ENCODE measurements at places on chromosomes 16 and 17.

GRCh38 chr17:70820276-70820675 lies 650.9 kb downstream of the KCNJ2 start:
- peak; percentile 59 for DNase-seq

DNA sequence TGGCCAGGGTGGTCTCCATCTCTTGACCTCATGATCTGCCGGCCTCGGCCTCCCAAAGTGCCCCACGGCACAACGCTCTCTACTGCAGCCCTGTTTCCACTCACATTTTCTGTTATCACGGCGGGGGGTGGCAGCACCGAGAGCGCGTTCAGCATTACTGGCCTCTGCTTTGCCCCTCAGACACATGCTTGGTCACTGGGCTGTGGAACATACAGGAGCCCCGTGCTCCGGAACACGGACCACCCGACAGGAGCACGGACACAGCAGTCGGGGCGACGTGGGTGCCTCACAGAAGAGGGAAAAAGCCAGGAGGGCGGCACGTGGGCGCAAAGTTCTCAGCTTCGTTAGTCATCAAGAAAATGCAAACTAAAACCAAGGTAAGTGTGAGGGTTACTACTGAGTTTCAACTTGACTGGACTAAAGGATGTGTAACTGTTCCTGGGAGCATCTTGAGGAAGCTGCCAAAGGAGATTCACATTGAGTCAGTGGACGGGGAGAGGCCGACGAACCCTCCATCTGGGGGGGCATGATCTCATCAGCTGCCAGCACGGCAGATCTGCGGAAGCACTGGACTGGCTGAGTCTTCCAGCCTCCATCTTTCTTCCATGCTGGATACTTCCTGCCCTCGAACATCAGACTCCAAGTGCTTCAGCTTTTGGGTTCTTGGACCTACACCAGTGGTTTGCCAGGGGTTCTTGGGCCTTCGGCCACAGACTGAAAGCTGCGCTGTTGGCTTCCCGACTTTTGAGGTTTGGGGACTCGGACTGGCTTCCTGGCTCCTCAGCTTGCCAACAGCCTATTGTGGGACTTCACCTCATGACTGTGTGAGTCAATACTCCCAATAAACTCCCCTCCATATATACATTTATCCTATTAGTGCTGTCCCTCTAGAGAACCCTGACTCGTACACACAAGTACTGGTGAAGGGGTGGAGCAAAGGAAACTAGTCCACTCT lies 106.8 kb downstream of the ZNF778 start:
- peak; percentile 92 for DNase-seq

GRCh38 chr17:68094481-68095078 lies 59.0 kb downstream of the KPNA2 start:
- DNase-seq = no peak

DNA sequence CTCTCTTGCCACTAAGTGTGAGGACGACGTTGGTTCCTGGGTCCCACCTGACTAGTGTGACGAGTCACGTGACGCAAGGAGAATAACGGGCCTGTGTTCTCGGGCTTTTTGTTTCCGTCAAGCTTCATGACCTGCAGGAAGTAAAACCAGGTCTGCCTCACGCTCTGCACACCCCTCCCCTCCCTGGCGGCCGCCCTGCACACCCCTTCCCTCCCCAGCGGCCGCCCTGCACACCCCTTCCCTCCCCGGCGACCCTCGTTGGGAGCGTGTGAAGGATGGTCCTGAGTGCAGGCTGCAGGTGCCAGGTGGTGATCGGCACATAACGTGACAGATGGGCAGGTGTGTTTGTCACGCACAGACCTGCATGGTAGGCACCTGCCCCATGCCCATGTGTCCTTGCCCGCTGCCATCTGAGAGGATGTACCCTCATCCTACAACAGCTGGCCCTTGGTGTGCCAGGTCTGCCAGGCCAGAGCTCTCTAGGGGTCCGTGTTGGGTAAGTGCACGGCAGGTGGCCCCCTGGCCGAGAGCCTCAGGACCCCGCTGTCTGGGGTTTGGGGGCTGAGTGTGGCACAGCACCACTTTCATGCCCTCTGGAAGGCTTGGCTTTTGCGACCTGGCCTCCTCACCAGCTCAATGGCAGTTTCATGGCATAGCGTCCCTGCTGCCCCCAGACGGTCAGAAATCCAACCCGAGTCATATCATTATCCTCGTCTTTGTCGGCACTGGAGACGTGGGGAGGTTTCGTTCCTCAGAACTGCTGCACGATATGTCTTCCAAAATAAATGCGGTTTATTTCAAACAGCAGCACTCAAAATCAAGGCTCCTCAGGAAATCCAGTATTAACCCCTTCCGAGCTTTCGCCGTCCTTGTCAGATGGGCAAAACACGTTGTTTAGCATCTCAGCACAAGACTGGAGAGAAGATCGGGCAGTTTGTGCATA lies 191.8 kb upstream of the CHMP6 start:
- DNase-seq = no peak

GRCh38 chr16:79599256-79599836 lies 1.2 kb downstream of the MAF start:
- DNase-seq = no peak

DNA sequence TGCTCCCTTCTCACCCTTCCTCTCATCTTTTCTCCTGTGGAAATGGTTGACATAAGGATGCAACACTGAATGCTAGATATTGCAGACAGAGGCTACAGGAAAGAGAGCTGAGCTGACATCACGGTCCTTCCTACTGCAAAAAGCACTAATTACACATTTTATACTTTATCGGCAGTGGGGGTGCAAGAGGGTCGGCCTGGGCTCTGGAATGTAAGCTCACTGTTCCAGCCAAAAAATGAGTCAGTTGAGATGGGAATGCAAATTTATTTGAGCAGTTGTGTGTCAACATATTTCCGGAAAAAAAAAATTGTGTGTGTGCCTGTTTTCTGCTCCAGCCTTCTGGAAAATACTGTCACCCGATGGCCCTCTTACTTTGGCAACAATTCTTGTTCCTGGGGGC lies 14.1 kb upstream of the MRTFB start:
- DNase-seq = no peak

DNA sequence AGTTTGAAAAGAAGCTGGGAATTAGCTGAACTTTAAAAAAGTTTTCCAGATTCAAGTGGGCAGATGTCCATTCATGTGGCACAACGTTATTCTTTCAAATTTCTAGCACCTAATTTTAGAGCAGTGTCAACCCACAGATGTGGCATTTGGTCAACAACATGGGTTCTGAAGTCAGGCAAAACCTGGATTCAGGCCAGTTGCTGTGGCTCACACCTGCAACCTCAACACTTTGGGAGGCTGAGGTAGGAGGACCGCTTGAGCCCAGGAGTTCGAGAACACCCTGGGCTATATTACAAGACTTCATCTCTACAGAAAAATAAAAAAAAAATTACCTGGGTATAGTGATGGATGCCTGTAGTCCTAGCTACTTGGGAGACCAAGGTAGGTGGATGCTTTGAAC lies 380.2 kb upstream of the SALL1 start:
- no peak for DNase-seq

DNA sequence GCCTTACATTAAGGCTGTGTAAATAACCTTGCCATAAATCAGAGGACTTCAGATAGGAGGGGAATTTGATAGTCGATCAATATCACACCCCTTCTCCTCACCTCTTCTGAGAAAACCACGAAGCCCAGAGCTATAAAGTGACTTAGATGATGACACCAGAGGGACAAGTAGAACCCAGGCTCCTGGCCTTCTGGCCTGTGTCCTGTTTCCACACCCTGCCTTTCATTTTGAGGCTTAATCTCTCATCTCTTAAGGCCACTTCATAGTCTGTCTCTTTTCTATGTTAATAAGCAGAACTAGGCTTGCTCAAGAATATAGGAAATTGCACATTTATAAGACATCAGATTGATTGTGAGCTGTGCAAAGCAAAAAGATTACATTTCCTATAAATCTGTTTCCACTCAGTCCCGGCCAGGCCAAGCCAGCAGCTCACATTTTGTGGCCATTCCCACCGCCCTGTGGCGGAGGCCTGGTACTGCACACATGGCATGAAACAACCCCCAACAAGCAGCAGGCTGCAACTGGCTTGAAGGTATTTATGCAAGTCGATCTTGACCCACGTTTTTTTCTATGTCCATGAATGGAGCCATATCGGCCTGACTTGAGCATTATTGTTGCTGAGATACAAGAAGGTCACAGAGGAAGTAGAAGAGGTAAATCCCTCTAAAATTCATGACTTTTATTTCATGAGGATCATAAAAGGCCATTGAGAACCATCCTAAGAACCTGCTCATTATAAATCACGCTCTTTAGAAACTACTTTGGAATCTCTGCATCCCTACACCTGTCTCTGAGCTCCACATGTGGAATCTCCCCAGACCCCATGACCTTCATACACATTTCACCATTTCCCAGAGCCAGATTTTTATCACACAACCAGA lies 93.7 kb downstream of the PMP22 start:
- DNase-seq = peak; percentile 75

- DNase-seq = no peak
These were observed 18.7 kb upstream of the KRT24 start for GRCh38 chr17:40722241-40722640.

- no peak for DNase-seq
These were observed 180.9 kb downstream of the ZNF18 start for GRCh38 chr17:11816409-11816808.

- no peak for DNase-seq
These were observed 8.3 kb upstream of the CDC6 start for GRCh38 chr17:40279402-40279801.

DNA sequence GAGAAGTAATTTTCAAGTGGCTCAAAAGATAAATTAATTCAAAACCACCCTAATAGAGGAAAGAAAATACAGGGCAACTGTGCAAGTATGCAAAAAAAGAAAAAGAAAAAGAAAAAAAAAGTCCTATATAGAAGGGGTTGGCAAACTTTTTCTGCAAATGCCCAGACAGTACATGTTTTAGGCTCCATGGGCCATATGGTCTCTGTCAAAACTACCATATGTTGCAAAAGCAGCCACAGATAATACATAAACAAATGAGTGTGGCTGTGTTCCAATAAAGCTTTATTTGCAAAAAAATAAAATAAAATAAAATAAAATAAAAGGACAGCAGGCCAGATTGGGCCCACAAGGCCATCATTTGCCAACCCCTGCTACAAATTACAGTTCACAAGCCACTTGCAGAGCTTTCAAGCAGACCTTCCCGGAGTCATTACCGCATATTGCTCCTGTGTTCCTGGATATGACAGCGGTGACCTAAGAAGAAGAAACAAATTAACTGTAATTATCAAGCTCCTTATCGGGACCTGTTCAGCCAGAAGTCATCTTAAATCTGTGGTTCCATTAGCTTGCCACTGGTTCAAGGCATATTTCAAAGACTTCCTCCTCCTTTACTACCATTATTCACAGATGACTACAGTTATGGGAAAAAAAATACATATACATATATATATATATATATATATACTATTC lies 15.9 kb downstream of the ZC3H7A start:
- DNase-seq = peak; percentile 34

DNA sequence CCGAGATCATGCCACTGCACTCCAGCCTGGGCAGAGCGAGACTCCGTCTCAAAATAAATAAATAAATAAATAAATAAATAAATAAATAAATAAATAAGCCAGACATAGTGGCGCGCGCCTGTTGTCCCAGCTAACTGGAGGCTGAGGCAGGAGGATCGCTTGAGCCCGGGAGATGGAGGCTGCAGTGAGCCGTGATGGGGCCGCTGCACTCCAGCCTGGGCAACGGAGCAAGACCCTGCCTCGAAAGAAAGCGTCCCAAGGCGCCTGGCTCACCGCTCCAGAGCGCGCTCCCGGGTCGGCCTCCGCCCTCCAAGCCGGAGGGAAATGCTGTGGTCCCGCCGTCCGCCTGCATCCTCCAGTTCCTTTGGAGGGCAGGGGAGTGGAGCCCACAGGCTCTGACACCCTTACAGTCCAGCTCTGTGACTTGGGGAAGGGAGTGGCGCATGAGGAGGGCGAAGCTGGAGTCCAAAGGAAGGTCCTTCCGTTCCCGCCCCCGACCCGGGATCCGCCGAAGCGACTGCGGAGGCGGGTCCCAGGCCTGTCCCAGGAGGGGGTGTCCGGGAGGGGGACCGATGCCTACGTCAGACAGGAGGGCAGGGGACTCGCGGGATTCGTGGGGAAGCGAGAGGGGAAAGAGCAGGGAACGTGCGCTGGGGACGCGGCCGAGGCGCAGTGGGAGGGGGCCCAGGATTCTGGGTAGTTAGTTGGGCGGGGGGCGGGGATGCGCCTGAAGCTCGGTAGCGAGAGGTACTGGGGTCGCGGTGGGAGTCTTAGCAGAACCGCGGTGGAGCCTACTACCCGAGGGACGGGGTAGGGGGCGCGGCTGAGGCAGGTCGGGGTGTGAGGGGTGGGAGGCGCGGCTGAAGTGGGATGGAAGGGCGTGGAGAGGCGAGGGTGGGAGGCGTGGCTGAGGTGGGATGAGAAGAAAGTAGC lies 8.4 kb upstream of the TRPV2 start:
- no peak for DNase-seq

DNA sequence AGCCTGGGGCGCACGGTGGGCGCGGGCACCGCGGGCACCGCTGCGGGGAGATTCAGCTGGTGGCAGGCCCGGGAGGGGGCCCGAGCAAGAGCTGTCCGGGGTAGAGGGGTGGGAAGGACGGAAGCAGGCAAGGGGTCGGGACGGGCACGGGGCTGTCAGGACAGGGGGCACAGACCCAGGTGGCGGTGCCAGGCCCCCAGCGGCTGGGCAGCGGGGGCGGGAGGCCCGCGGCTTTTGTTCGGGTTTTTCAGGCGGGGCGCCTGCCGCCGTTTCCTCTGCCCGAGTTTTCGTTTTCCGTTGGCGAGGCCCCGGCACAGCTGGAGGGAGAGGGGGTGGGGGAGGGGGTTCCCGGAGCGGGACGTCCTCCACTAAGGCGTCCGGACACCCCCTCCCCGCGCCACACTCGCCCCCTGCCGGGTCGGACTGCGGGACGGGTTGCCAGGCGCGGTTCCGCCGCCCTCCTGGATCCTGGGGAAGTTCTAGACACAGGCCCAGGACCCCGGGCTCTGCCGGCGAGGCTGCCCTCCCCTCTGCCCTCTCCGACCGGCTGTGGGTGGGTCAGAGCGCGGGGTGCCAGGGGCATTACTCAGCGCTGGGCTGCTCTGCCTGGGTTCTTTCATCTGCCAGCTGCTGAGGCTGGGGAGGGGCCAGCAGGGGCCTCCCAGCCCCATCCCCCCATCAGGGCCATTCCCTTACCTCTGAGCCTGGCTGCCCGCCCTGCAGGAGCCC lies 543 bp downstream of the ARHGAP23 start:
- peak; percentile 46 for DNase-seq

DNA sequence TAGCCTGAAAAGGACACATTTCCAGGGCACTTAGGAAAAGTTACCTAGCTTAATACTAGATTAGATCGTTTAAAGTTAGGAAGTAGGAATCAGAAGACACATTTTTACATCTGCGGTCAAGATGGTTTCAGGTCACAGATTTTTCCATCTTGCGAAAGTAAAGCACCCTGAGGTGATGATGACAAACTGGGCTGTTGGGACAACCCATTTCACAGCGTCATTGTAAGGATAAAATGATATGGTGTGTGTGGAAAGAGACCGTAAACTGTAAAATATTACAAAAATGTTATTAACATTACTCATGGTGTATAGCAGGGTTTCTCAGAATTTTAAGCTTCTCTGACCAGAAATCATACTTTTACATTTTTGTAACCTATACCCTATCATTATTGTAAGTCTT lies 10.1 kb upstream of the MAP2K6 start:
- peak; percentile 55 for DNase-seq

All from IMR-90 (cell line).